Activated T-helper 1 cell treated with anti-CD3 and anti-CD28 coated beads, Interleukin-12 subunit alpha, Interleukin-12 subunit beta, Interleukin-2, Interleukin-4 antibody, amounts not matched to agents 30 ng/mL and 10 ng/mL and 1 ng/mL, durations not matched to agents 14 hours and 24 hours and 36 hours (primary cell): ENCODE measurements at places on chromosomes 3 and 15. TPM values are rescaled to one million over a fixed set of nuclear protein-coding genes. Genes with fewer than 3 reads are reported as not detected.

- no peak for DNase-seq
Observed at GRCh38 chr3:143375698-143376097, 256.1 kb downstream of the CHST2 start.

- no peak for DNase-seq
Observed at GRCh38 chr3:165545059-165545458, 292.2 kb downstream of the BCHE start.

DNA sequence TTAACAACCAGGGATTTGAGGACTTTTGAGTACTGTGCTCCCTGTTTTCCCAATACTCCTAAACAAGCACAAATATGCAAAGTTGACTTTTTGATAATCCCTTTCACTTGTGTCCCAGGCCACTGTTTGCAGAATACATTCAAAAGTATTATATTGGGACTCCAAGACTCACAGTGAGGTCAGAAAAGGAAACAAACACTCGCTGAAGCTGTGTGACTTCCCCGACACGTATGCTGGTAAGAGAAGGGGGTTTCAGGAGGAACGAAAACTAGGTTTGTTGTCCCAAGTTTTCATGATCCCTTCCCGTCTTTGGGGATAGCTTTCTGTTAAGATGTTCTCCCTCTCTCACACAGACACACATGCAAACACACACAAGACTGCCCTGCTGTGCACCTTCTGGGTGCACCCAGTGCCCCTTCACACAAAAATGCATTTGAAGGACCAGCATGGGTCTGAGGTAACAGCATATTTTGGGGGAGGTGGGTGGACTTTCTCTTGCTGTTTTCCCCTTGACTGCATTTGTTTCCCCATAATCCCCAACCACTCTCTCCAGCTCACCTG, 225.2 kb upstream of the PRICKLE2 start:
- no peak for DNase-seq

GRCh38 chr3:126477061-126477380, 1.3 kb upstream of the ZXDC start:
- no peak for DNase-seq

DNA sequence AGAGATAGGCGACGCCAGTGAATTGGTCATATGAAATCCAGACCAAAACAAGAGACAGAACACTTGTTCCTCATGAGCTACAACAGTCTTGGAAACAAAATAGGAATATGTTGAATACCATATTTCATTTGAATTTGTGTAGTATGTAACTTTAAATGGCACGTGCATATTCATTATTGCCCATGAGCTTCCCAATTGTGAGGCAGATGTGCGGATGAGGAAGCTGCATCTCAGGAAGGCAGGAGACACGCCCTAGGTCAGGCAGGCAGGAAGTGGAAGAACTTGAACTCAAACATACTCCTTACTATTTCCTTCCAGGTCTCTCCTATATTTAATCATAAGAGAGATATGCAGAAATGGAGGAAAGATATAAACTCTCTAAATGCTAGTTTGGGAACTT, 106.8 kb upstream of the SLC2A2 start:
- DNase-seq: no peak

- DNase-seq: no peak
Observed at GRCh38 chr15:36882487-36883131, 217.7 kb downstream of the MEIS2 start.

- no peak for DNase-seq
Observed at GRCh38 chr3:35871009-35871408, 231.7 kb downstream of the ARPP21 start.

GRCh38 chr3:122628567-122628966, 51.1 kb downstream of the PARP15 start:
- DNase-seq: no peak

DNA sequence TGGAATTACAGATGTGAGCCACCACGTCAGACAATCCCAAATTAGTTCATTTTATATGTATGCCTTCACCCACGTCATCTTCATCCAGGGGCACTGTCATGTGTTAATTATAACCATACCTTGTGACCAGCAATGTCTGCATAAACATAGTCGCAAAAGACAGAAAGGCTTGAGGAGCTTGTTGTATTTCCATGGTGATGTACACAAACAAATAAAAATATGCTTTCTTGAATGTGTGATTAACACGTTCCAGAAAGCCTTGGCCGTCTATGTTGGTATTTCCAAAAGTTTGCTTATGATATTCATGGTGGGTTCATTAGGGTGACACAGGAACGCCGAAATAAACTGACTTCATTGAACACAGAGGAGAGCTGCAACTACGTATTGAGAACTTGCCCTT, 524.7 kb upstream of the ZNF717 start:
- no peak for DNase-seq

DNA sequence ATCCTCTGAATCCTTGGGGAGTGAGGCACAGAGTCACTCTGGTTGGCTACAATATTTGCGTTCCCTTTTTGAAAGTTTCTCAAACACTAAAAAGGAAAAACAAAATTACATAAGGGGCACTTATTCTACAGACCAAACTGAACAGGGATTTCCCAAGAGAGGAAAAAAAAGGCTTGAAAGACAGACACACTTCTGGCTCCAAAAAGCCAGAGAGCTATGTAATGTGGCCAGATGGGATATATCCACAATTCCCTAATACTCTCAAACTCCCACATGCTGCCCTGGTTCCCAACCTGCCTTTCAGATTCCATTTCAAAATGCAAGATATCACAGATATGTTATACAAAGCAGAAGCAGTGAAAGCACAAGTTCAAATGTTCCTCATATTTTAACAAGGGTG, 1.6 kb downstream of the FRMD4B start:
- no peak for DNase-seq

DNA sequence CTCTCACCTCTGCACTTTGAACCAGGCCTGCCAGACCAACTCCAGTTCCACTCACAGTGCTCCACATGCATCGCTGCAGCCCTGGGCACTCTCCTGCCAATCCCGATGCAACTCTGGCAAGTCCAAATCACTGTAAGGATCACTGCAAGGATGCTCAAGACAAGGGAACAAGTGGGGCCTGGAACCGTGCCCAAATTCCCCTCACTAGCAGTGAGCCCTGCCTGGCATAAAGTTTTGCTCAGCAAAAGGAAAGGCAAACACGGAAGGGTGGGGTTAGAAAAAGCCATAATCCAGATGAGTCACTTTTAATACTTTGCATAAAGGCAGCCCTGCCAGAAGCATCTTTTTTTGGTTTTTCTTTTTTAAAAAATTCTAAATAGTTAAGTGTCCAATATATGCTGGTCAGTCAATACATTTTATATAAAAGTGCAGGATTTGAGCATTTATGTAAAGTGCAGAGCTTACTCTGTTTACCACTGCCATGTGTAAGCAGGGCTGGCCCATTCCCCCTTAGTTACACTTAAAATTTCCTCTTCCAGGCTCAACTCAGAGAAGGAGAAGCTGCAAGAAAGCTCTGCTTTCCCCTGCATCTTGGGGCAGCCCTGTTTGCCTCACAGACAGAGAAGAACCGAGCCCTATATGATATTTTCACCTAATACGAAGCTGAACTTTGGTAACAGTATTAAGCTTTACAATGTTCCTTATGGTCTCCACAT, 102.2 kb downstream of the CD47 start:
- DNase-seq: no peak

DNA sequence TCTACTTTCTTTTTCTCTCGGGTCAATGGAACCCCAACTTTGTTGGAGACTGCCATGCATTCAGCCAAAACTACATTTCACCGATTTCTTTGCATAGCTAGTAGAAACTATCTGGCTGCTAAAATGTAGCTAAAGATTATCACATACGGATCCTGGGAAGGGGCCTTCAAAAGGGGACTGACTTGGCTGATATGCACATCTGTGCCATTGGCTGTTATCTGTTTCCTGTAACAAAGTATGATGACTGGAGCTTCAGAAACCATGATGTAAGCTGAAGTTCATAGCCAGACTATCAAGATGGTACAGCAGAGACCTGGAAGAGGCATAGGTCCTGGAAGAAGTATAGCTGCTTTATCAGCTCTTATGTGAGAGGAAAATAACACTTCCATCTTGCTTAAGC, 179.1 kb downstream of the NSUN3 start:
- no peak for DNase-seq

DNA sequence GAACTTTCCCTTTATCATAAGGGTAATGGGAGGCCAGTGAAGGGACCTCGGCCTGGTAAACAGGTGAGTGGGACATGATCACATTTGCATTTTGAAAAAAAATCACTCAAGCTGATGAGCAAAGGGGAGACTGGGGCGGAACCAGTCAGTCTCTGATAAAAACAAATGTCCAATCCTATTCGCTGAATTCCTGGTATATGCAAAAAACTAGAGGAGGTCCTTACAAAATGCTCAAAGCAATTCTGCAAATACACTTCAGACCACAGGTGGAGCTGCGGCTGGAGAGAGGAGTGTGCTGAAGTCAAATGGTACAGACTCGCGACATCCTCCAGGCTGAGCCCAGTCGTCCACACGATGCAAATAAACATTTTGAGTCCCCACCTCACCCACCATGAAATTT, 166.7 kb downstream of the FOXP1 start:
- no peak for DNase-seq

GRCh38 chr3:149214702-149215101, 6.9 kb downstream of the CP start:
- DNase-seq: no peak

- DNase-seq: no peak
Observed at GRCh38 chr3:122880624-122881023, 85.8 kb downstream of the SLC49A4 start.

- no peak for DNase-seq
Observed at GRCh38 chr3:159916052-159916451, 72.6 kb upstream of the IL12A start.

DNA sequence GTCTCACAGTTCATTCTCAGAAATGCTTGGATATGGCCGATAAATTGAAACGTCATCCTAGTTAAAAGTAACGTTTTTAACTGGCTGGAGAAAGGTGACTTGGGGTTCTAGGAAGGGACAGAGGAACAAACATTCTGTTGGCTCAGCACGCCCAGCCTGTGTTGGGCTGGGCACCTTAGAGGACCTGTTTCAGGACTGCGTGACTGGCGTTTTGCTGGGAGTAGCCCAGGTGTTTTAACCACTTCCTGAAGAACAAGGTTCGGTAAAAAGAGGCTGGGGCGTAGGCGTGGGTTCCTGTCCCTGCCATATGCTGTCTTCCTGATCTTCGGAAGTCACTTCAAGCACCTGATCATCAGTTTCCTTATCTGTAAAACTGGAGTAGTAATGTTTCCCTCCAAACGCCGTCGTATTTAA, 1.1 kb upstream of the TLNRD1 start:
- DNase-seq: peak; percentile 66

GRCh38 chr15:90212221-90213098, 11.3 kb downstream of the SEMA4B start:
- no peak for DNase-seq

DNA sequence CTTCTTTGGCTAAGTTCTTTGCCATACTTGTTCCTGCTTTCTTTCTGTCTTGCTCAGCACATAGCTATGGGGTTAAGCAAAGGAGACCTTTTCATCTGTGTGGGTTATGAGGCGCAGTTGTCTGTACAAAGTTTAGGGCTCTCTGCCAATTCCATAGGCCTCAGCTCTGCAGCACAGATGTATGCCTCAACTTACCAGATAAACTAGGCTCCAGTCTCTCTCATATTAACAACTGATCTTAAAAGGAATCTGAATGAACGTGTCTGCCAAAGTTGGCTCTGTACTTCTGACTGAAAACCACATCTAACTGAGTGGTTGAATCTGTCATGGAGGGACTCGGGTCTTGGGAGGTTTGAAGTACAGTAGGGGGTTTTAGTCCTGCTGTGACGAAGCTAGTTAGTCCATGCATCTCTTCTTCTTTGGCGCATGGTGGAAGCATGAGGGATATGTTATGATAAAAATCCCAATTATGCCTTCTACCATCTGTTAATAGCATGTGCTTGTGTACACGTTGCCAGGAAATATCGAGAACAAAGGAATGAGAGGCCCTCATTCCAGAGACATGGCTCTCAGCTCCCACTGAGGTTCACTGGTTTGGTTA, 114.6 kb upstream of the TSC22D2 start:
- no peak for DNase-seq

DNA sequence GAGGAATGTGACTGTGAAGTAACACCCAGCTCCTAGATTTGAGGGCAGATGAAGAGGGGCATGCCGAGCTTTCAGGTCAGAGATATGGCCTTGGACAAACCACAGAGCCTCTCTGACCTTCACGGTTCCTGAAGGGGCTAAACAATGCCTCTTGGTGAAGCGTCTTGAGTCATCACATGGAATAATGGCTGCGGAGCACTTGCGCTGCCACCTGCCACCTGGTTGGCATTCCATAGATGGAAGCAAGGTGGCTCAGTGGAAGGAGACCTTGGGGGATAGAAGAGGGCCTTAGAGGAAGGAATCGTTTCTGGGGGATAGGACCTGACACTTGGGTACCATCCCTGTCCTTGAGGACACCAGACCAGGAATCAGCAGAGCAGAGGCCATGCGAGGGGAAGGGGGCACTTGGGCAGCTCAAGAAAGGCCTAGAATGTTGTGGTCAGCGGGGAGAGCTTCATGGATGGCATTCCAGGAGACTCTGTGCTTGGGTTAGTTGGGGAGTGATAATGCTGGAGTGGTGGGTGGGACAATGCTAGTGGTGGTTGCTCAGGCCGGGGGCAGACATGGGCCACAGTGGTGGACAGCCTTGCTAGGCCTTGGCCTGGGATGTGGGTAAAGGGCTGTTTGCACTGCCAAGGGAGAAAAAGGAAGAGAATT, 12.6 kb downstream of the MRAS start:
- no peak for DNase-seq

GRCh38 chr3:172317984-172318383, 130.3 kb downstream of the GHSR start:
- DNase-seq: no peak

DNA sequence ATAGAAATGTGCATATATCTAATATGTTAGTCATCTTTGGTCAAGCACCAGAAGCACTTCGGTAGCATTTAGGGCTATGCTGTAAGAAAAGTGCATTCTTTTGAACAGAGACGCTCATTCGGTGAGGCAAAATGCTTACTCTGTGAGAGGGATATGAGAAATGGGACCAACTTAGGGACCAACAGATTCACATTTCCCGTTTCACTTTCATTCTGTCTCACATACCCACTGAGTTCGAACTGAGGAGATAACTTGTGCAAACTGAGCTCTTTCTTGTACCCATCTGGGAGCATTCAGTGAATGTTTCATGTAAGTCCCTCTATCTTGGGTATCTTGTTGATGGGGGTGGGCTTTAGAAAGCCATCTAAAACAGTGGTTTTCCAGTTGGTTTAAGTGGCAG, 135.3 kb downstream of the FEZF2 start:
- DNase-seq: no peak

DNA sequence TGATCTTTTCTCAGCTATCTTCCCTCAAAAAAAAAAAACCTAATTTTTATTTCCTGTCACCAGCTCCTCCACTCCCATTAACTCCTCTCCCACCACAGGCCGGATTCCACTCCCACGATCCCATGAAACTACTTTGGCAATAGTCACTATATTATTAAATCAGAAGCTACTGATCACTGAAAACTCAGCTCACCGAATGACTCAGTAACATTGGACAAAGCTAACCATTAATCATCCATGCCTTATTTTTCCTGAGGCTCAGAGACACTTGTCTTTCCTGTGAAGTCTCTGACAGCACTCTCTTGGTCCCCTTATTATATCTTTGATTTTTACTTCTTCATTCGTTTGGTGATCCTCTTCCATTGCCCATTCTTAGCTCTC, 260.2 kb downstream of the CGGBP1 start:
- DNase-seq: no peak

The TM4SF18 gene
- not detected in 2 replicates for total RNA-seq

The CKMT1A gene
- 0.15 and 0.16 TPM in 2 replicates for total RNA-seq

The POPDC2 gene
- 1.0 and 1.2 TPM in 2 replicates for total RNA-seq

The STXBP5L gene
- total RNA-seq: not detected in 2 replicates

The LEKR1 gene
- 0.57 TPM in 1 of 2 replicates, not detected in the other for total RNA-seq

The LOXL1 gene
- total RNA-seq: 0.34 and 1.3 TPM in 2 replicates

The LSAMP gene
- not detected in 2 replicates for total RNA-seq

The PRICKLE2 gene
- total RNA-seq: not detected in 2 replicates

The NRROS gene
- total RNA-seq: 37.8 and 38.8 TPM in 2 replicates

The CYP8B1 gene
- total RNA-seq: not detected in 2 replicates

The CHRNA7 gene
- total RNA-seq: not detected in 2 replicates

The ECE2 gene
- total RNA-seq: not detected in 2 replicates
